ENCODE measurements at places on chromosomes 4 and X.

DNA sequence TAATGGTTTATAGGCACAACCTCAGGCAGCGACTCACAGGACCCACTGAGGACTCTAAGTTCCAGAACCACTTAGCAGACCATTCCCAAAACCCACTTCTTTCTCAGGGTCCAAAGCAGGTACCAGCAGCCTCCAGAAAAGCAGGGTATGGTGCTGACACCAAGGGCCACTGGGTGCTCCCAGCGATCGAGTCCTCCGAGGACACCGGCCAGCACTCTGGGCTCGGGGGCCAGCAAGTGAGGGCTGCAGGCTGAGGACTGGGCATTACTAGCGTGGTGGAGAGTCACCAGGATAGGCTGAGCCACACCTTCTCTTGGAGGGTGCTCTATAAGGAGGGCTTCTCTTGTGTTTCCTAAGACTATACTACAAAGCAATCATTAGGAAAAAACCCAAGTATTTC, 19.3 kb downstream of the LETM1 start:
- DNase-seq, result no peak

DNA sequence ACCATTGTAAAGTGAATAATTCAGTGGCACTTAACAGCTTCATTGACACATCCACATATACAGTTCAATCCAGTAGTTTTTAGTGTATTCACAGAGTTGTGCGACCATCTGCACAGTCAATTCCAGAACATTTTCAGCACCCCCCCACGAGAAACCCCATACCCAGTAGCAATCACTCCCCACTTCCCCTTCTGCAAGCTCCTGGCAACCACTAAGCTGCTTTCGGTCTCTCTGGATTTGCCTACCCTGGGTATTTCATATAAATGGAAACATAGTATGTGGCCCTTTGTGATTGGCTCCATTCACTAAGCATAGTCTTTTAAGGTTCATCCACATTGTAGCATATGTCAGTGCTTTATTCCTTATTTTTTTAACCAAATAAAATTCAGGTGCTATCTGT, 10.0 kb downstream of the MSL3 start:
- no peak for DNase-seq

DNA sequence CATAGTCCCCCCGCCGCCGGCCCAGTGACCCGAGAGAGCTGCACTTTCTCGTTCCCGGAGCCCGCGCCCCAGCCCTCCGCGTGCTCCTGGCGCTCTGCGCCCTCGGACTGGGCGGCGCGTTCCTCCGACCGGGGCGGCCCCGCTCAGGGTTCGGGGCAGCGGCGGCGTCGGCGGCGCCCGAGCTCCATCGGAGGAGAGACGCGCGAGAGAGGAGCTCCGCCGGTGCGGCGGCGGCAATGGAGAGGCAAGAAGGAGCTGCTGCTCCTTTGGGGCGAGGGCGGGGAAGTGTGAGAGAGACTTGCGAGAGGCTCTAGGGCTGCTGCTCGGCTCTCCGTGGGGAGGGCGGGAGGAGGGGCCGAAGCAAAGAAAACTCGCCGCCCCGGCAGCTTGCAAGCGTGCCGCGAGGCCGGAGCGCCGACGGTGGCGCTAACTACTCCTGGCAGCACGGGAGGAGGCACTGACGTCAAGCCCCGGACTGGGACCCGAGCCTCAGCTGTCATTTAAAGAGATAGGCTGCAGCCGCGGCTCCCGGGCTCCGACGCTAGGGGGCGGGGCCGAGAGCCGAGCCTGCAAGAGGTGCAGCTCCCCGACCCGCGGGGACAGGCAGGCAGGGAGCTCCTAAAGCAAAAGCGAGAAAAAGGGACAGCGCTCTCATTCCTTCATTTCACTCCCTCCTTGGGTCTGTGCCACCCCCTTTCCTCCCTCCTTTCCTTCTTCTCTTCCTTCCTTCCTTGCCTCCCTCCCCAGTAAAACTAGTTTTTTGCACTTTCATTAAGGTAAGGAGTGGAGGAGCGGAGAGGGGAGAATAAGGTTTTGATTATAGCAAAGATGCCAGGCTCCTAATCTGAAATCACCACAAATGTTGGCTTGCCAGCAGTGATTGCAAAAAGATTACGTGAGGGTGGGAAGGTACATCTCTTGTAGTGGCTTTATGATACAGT, at the start of gene KCTD8:
Gene KCTD8, minus strand, starts transcription at position 289 of the 941 bp plus-strand sequence.
- DNase-seq, result peak; percentile 62

DNA sequence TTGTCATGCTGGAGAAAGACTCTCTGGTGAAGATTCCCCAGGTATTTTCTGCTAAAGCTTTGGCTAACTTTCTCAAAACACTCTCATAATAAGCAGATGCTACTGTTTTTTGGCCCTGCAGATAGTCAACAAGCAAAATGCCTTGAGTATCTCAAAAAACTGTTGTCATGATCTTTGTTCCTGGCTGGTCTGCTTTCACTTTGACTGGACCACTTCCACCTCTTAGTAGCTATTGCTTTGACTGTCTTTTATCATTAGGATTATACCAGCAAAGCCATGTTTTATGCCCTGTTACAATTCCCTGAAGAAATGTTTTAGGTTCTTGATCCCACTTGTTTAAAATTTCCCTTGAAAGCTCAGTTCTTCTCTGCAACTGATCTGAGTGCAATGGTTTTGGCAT, 231.5 kb downstream of the SLC7A11 start:
- DNase-seq, result no peak

DNA sequence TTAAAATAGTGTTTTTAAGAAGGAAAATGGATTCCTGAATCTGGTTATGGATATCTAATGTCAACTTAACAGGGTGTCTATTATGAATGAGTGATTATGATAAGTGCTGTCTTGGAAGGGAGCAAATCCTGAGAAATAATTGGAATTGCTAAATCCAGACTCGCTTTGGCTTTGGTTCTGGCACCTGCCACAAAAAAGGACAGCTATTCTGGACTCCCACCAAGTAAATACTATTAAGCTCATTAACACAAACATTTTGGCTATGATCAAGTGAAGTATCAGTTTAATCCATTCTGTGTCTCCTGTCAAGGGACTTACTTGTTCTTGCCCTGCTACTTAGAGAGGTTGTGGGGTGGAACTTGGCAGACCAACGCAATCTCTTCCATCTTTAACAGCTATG, 403.7 kb downstream of the CENPC start:
- DNase-seq, result no peak

- DNase-seq, result no peak
Measured at GRCh38 chr4:13844740-13845139, 217.2 kb upstream of the BOD1L1 start.

DNA sequence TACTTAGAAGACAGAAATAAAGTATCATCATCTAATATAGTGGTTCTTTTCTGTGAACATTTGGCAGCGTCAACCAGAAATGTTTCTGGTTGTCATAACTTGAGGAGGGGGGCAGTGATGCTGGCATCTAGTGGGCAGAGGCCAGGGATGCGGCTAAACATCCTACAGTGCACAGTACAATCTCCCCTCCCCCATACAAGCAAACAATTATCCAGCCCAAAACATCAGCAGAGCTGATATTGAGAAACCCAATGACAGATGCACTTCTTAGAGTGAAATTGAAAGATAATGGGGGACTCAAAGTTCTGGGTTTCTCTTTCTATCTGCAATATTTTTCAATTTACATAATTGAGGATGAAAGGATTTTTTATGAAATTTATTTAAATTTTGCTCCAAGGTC, 1.9 kb upstream of the EIF1AX start:
- DNase-seq, result no peak

DNA sequence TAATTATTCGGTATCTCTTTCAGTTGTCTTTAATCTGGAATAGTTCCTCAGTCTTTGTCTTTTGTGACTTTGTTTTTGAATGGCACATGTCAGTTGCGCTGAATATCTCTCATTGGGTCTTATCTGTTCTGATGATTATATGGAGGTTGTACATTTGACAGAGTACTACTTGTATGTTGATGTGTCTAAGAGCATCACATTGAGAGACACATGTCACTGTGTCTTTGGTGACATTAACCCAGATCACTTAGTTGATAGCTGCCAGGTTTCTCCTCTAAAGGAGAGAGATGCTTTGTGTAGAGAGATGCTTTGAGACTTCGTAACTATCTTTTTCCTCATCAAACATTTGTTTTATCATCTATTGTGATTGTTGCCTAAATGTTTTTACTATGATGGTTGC, 92.1 kb downstream of the USP9X start:
- DNase-seq, result no peak

DNA sequence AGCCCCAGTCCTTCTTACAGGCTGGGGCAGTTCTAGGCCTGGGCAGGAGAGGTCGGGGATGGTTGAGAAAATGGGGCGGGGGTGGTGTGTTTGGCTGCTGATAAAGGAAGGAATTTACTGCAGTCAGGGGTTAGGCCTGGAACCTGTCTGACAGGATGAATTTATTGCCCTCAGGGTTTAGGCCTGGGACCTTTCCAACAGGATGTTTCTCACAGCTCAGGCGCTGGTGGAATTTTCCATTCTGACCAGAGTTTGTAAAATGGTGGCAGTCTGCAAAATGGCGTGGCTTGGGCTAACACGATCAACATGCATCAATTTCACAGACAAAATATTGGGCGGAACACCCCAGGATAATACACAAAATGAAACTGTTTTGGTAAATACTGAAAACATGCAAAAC, 83.5 kb upstream of the SPIN4 start:
- no peak for DNase-seq

DNA sequence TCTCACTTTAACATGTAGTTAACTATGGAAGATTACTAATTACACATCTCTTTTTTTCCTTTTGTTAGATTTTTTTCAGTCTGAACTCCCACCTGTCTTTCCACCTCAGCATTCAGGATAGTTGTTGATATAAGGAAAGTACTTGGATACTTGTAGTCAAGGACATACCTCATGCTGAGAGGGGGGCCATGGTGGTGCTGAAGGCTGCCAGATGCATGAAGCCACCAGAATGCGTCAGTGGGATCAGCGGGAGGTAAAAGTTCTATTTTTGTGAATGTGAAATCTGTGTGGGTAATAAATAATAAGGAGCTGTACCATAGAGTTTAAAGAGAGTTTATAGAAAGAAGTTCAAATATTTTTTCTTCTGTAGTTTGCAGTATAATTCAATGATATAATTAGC, 13.1 kb upstream of the NDST4 start:
- no peak for DNase-seq

DNA sequence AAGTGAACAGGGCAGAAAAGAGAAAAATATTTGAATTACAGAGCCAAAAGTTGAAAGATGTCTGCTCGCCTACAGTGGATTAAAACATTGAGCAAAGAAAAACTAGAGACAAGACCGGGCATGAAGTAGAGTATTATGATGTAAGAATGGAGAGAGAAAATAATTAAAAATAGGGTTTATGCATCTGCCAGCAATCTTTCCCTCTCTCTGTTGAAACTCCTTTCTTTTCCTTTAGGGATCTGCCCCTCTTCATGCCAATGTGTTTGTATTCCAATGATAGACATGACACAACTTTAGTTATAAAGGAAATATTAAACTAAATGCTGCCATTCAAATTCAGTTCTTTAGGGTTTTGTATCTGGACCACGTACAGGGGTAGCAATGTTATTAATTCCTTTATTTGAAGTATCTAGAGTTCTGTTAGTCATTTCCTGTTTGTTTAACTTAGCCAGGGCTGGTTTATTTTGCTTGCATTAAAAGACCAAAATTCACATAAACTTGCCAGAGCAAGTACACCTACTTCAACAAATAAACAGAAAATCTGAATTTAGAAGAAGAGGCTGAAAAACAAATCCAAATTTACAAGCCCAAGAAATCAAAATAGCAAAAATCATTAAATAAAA, 202.6 kb downstream of the SPOCK3 start:
- DNase-seq, result no peak

Measured in stimulated activated CD8-positive, alpha-beta memory T cell treated with anti-CD3 and anti-CD28 coated beads, Interleukin-7, amount 100 ng/mL, for 48 hours (primary cell).